NK-92 treated with Interleukin-12 subunit alpha and Interleukin-12 subunit beta, amount 100 ng/mL, for 24 hours (cell line): ENCODE measurements at places on chromosomes 3 and 15.

- no peak for DNase-seq
These were observed 72.8 kb upstream of the CTNNB1 start for GRCh38 chr3:41126472-41126871.

GRCh38 chr15:27466758-27467157 is 495.8 kb downstream of the GABRG3 start:
- DNase-seq, result no peak

DNA sequence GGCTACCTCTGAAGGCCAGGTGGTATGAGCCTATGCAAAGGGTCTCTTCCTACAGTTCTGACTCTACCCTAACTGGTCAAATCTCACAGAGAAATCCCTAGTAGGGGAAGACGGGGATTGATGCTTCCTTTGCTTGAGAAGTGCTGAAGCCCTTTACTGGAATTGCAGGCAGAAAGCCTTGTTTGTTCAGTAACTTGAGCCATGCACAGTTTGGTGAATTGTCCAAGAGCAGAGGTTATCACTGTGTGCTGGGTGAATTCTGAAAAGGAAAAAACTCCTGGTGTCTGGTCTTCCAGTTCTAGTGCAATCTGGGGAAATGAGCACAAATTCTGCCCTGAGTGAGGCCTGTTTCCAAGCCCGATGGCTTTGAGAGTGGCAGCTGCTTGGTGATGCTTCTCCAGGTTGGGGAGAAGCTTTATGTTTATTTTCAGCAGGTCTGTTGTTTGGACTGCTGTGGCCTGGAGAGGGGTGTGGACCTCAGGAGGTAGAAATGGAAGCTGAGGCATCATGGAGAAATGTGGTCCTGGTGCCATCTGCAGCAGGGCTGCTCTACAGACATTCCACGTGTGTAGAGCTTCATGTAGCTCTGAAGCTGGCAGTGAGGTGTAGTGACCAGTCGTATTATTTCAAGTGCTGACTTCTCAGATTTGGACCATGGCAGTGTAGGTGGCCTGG is 60.9 kb downstream of the ARNT2 start:
- DNase-seq, result no peak

- no peak for DNase-seq
These were observed 107.5 kb upstream of the CHRM5 start for GRCh38 chr15:33860754-33861153.

DNA sequence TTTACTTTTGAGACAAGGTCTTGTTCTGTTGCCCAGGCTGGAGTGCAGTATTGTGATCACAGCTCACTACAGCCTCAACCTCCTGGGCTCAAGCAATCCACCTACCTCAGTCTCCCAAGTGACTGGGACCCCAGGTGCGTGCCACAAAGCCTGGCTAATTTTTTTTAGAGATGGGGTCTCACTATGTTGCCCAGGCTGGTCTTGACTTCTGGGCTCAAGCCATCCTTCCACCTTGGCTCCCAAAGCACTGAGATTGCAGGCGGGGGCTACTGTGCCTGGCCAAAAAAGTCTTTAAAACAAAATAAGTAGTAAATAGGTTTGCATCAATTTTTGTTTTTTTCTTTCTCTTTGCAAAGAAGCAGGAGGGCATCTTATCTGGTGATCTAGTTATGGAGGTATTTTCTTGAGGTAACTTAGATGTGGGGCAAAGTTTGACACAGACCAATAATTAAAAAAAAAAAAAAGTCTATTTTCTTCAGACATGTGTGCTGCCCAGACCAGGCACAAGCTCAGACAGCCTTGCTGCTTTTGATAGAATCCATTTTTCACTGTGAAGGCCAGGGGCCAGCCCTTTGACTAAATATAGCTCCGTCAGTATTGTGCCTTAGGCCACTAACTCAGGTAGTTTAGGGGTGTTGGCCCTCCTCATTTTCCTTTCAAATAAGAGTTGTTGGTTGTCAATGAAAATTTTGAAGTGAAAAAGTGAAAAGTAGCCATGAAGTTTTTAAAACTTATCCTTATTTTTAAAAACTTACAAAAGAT is 2.5 kb downstream of the ARL6IP5 start:
- no peak for DNase-seq
